ENCODE measurements at places on chromosomes 7 and 10. TPM values are rescaled to one million over a fixed set of nuclear protein-coding genes. Genes with fewer than 3 reads are reported as not detected.

DNA sequence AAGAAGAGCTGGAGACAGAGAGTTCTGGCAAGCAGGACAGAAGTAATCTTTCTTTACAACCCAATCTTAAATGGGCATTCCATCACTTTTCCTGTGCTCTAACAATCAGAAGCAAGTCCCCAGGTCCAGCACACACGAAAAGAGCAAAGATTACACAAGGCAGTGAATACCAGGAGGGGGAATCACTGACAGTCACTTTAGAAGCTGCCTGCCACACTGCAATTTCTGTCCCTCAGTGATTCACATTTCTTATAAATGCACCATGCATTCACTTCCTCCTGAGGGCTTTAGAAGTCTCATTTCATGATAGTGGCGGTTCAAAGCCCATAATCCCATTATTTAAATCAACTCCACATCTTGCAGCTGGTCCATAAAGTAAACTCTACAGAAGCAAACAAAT is 362.5 kb downstream of the POM121L12 start:
- H3K4me3 ChIP-seq: no peak overlapping the region
- no peak overlapping the region for H3K27ac ChIP-seq
- H3K4me1 ChIP-seq: no peaks in the 10 kb centered on the region
- DNase-seq: no peak
- H3K36me3 ChIP-seq: no peaks in the 10 kb centered on the region

The SRGN gene
- polyA plus RNA-seq: not detected

DNA sequence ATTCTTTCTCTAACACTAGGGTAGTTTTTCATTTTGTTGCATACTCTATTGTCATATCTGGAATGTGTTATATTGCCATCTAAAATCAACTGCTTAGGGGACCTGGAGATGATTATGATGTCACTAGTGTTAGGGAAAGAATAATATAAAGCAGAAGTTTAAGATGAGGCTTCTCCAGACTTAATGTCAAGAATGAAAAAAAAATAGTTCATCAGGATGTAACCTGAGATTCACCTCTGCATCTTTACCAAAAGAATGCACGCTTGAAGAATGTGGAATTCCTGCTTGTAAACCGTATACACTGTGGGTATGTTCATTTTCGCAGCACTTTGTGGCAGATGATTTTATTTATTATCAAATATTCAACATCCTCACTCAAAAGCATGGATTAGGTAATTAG is 184.6 kb downstream of the ST7 start:
- peaks cover 5% of the 10 kb centered on the region for H3K36me3 ChIP-seq
- H3K4me3 ChIP-seq: no peak overlapping the region
- peaks cover 3% of the 10 kb centered on the region for H3K4me1 ChIP-seq
- DNase-seq: no peak

The NKX2-3 gene
- polyA plus RNA-seq: not detected

DNA sequence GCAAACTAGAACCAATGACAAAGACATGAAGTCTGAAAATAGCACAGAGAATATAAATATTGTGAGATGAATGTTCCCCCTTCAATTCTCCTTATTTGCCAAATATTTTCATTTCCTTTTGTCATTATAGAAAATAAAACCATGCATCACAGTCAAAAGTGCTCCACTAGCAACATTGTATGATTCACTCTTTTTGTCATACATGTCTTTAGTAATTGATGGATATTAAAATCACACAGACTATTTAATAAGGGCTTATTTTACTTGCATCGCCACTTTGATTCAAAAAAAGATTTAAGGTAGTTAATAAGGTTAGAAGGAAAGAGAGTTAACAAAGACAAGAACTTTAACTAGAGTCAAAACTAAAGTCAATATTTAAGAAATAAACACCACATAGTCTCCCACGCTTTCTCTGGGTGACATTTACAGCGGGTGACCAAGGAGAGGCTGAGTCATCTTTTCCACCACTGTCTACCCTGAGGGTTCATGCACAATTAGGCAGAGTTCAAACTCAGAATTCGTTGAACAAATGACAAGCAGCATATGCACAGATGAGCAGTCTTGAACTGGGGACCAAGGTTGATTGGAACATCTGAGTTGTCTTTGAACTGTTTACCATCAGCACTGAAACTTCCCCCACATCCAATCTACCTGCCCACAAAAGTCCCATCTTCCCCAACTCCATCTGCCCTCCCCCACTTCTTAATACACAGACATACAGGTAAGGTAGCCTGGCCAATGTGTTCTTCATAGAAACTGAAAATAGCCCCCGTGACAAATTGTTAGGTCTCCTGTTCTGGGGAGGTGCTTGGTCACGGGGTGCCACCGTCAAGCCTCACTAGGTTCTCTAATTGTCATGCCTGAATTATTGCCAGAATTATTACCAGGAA is 42.5 kb downstream of the C7orf25 start:
- no peak overlapping the region for H3K4me3 ChIP-seq
- H3K27ac ChIP-seq: no peak overlapping the region
- DNase-seq: no peak
- H3K4me1 ChIP-seq: peaks cover 8% of the 10 kb centered on the region
- H3K27me3 ChIP-seq: 0 out of 3 replicates have a peak, but pooled peaks cover 3% of the 10 kb centered on the region

The SORBS1 gene
- 39.8 TPM for polyA plus RNA-seq

GRCh38 chr10:125846894-125847293 is 23.5 kb downstream of the BCCIP start:
- no peak overlapping the region for H3K27ac ChIP-seq
- no peaks in the 10 kb centered on the region for H3K27me3 ChIP-seq
- no peak overlapping the region for H3K4me3 ChIP-seq
- H3K4me1 ChIP-seq: peaks cover 33% of the 10 kb centered on the region
- peaks cover 18% of the 10 kb centered on the region for H3K36me3 ChIP-seq
- no peak for DNase-seq

DNA sequence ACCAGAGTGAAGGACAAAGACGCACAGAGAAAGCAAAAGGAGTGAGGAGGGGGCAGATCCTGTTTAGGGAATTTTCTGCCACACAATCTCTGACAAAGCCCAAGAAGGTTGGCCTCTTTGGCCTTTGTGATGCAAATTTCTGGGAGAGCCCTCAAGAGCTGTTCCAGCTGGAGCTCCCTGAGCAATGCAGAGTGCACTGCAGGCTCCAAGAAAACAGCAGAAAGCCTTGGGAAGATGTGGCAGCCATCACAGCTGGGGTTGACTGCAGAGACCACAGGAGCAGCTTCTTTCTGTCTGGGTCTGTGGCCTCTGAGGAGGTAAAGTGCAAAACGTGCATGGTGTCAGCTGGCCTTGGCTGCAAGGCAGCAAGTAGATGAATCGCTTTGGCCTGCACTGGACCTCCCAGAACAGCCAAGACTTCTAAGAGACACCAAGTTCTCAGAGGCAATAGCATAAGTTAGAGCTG is 200.2 kb downstream of the ELMO1 start:
- no peaks in the 10 kb centered on the region for H3K27me3 ChIP-seq
- no peaks in the 10 kb centered on the region for H3K36me3 ChIP-seq
- H3K4me1 ChIP-seq: no peaks in the 10 kb centered on the region

The OR6B1 gene
- polyA plus RNA-seq: 0.18 TPM

GRCh38 chr7:46058086-46058823 is 137.2 kb upstream of the IGFBP3 start:
- DNase-seq: no peak
- no peaks in the 10 kb centered on the region for H3K4me1 ChIP-seq
- H3K36me3 ChIP-seq: no peaks in the 10 kb centered on the region
- H3K27ac ChIP-seq: no peak overlapping the region
- no peaks in the 10 kb centered on the region for H3K27me3 ChIP-seq

DNA sequence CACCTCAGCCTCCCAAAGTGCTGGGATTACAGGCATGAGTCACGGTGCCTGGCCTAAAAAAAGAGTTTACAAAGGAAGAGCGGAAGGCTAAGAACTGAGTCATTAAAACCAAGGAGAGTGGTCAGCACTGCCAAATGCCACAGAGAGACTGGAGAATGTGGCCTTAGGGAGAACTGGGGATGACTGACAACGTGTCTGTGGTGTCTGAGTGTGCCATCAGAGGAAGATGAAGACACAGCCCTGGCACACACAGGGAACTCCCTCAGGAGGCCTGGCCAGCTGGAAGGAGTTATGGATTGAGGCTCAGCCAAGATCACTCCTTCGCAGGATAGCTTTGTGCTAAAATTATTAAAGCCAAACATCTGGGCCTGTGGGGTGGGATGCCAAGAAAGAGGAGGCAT is 3.9 kb upstream of the INA start:
- H3K4me3 ChIP-seq: no peak overlapping the region
- peaks cover 10% of the 10 kb centered on the region for H3K27me3 ChIP-seq
- H3K27ac ChIP-seq: no peak overlapping the region
- H3K36me3 ChIP-seq: no peaks in the 10 kb centered on the region
- peaks cover 14% of the 10 kb centered on the region for H3K4me1 ChIP-seq

GRCh38 chr10:93106631-93107072 is 33.0 kb downstream of the CYP26A1 start:
- no peaks in the 10 kb centered on the region for H3K27me3 ChIP-seq
- H3K4me1 ChIP-seq: peaks cover 27% of the 10 kb centered on the region
- no peak overlapping the region for H3K4me3 ChIP-seq
- H3K36me3 ChIP-seq: no peaks in the 10 kb centered on the region
- DNase-seq: peak; percentile 95

The BTRC gene
- 10.7 TPM for polyA plus RNA-seq

- H3K27me3 ChIP-seq: no peaks in the 10 kb centered on the region
- DNase-seq: no peak
- H3K27ac ChIP-seq: no peak overlapping the region
- peaks cover 11% of the 10 kb centered on the region for H3K4me1 ChIP-seq
- H3K4me3 ChIP-seq: no peak overlapping the region
Measured at GRCh38 chr10:58546722-58547445, 34.2 kb downstream of the BICC1 start.

DNA sequence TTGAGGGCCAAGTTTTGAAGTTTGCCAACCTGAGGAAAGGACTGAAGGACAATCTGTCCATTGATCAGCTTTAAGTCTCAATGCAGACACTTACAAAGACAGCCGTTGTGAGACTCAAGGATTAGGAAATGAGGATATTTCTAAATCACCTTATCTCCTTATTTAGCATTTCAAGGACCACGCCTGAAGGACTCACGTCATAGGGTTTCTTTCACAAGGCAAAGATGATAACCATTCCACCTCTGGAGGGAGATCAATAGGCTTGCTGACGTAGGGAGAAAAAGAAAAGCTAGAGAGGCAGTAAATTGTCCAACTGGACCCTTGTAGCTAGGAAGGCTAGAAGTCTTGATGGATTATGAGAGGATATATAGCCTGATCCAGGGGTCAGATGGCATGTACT is 3.3 kb upstream of the ASB4 start:
- H3K4me3 ChIP-seq: no peak overlapping the region
- H3K27ac ChIP-seq: no peak overlapping the region
- no peaks in the 10 kb centered on the region for H3K36me3 ChIP-seq
- H3K4me1 ChIP-seq: peaks cover 67% of the 10 kb centered on the region

DNA sequence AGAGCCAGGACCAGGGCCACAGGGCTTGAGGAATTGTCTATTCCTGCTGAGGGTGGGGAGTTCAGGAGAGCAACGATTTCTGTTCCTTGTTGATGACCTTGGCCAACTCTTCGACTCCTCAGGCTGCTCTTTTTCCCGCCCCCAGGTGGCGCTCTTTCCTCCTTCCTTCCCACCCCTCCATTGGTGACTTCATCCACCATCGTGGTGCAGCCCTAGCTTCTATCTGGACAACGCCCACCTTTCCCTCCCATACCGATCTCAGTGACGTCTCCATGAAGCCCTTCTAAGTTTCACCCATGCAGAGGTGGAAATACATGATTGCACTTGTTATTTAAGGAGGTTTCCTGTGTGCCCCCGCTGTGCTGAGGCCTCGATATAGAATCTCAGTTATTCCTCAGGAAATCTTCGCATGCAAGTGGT is 22.1 kb upstream of the CARD11 start:
- H3K4me3 ChIP-seq: no peak overlapping the region
- peak; percentile 11 for DNase-seq
- H3K4me1 ChIP-seq: no peaks in the 10 kb centered on the region
- no peaks in the 10 kb centered on the region for H3K27me3 ChIP-seq
- H3K27ac ChIP-seq: no peak overlapping the region
- no peaks in the 10 kb centered on the region for H3K36me3 ChIP-seq

The MRLN gene
- not detected for polyA plus RNA-seq

GRCh38 chr10:71887743-71888142 is 36.7 kb upstream of the PSAP start:
- peaks cover 28% of the 10 kb centered on the region for H3K4me1 ChIP-seq
- H3K36me3 ChIP-seq: no peaks in the 10 kb centered on the region
- H3K27ac ChIP-seq: no peak overlapping the region
- no peak overlapping the region for H3K4me3 ChIP-seq
- peaks cover 33% of the 10 kb centered on the region for H3K27me3 ChIP-seq

GRCh38 chr7:6221340-6222319 is 50.8 kb downstream of the CYTH3 start:
- H3K36me3 ChIP-seq: no peaks in the 10 kb centered on the region
- no peaks in the 10 kb centered on the region for H3K27me3 ChIP-seq
- no peak overlapping the region for H3K27ac ChIP-seq
- no peaks in the 10 kb centered on the region for H3K4me1 ChIP-seq

DNA sequence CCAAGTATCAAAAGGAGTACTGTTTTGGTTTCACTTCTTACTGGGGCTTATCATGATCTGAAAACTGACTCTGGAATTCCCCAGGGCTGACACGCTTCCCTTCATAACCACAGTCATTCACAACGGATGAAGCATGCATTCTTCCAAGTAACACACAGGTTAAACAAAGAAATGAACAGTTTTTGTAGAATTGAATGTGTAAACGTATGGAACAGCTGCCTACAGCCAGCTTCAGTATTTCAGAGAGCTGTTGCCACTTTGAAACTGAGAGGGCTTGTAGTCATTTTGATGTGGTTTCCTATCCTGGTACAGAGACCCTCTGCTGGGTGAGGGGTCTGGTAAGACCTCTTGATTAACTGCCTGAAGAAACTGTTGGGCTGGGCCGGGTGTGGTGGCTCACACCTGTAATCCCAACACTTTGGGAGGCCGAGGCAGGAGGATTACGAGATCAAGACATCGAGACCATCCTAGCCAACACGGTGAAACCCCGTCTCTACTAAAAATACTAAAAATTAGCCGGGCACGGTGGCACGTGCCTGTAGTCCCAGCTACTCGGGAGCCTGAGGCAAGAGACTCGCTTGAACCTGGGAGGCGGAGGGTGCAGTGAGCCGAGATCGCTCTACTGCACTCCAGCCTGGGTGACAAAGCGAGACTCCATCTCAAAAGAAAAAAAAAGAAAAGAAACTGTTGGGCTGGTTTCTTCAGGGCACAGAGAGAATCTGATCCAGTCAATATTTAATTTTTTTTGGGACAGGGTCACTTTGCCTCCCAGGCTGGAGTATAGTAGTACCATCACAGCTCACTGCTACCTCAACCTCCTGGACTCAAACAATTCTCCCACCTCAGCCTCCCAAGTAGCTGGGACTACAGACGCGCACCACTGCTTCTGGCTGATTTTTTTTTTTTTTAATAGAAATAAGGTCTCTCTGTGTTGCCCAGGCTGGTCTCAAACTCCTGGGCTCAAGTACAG is 4.7 kb downstream of the NFE2L3 start:
- no peaks in the 10 kb centered on the region for H3K36me3 ChIP-seq
- no peak overlapping the region for H3K27ac ChIP-seq
- H3K4me3 ChIP-seq: no peak overlapping the region
- peaks cover 71% of the 10 kb centered on the region for H3K4me1 ChIP-seq
- H3K27me3 ChIP-seq: no peaks in the 10 kb centered on the region
